CD8-positive, alpha-beta memory T cell (primary cell): ENCODE measurements at places on chromosomes 7 and 10.

DNA sequence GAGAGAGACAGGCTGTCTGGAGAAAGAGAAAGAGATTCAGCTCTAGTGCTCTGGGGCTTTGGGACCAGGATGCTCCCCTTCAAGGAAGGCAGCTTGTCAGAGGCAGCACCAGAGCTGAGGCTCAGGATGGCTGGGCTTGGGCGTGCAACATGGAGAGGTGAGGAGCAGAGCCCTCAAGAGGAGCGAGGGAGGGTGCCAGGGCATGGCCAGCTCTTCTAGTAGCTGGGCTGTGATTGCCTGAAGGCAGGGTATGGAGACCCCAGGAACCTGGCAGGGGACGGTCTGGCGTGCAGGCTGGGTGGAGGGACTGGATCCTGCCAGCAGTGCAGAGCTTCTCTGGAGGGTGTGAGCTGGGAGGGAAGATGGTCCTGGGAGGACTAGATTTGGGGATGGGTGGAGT lies 40.2 kb downstream of the ANTXRL start:
- DNase-seq: no peak

GRCh38 chr10:97547271-97547600 lies 25.3 kb upstream of the ANKRD2 start:
- no peak for DNase-seq

DNA sequence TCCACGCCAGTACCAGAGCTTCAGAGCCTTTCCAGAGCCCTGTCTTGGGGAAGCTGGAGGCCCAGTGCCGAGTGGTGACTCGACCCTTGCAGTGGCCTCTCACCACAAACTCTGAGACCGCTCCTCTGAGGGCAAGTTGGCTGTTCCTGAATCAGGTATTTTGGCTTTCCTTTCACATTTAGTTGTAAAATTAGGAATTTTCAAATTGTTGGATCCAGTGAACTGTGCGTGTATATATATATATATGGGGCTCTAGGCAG lies 128.7 kb upstream of the UNC5B start:
- no peak for DNase-seq

DNA sequence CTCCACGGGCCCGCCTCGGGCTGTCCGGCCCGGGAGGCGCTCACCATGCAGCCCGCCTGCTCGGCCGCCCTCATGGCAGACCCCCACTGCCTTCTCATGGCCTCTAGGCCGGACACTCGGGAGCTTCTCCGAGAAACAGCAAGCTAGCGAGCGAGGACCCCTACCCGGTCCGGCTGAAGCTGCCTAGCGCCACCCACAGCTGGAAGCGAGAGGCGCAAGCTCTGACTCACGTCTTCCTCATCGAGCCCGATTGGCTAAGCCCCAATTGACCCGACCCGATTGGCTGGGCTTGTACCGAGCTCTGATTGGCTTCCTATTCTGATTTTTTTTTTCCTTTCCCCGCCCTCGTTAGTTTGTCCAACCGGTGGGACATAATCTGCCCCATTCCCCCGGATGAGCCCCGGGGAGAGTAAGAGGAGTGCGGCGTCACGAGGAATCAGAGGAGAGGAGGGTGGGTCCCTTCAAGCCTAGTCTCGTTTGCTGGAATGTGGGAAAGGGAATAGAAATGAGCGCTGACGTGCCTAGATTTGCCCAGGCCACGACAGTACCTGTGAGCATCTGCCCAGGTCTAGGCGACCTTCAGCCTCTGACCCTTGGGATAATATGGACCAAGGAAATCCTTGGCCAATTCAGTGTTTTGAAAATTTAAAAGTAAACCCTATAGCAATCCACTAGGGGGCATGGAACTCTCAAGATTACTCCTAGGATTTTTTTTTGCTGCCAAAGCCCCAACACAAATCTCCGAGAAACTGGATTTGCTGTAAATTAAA lies at the start of gene TYSND1:
TSS of gene TYSND1 (minus strand) at position 212 of the 770 bp plus-strand sequence. CDS start at position 98, 114 bp downstream.
- DNase-seq: peak; percentile 94

DNA sequence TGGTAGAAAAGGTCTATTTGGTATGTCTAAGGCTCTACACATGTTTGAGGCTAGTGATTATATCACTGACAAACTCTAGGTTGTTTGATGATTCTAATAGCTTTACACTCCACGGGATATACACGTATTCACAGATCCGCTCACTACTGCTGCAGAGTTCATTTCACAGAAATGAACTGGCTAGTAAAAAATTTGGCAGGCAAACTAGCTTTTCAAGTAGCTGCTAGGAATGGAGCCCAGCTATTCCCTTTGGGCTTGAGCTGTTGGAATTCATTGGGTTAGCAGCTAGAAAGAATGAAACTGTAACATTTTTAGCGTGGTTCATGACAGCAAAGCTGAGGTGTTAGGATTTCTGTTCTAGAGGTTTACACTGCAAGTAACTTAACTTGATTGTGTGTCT lies 37.6 kb downstream of the R3HCC1L start:
- DNase-seq: no peak

- no peak for DNase-seq
These were observed 28.6 kb upstream of the TMEM178B start for GRCh38 chr7:141045126-141045841.

- no peak for DNase-seq
These were observed 100.2 kb upstream of the MPP7 start for GRCh38 chr10:28403090-28403489.

DNA sequence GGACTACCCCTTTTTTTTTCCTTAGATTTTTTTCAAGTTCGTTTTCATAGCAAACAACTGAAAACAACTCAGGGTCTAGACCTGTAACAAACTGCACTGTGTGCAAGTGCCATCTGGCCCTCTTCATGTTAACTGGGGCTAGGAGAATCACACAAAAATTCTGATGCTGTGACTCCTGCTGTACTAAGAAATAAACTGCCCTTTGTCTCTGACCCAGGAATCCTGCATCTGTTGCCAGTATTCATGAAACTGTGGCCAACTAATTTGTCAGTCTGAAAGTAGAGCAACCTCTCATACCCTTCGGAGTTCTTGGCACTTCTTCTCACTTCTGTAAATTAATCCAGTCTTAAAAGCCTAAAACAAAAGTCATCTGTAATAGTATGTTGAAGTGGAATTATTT lies 218.4 kb upstream of the PCDH15 start:
- DNase-seq: no peak

- no peak for DNase-seq
These were observed 27.9 kb downstream of the OGDH start for GRCh38 chr7:44634187-44634838.

DNA sequence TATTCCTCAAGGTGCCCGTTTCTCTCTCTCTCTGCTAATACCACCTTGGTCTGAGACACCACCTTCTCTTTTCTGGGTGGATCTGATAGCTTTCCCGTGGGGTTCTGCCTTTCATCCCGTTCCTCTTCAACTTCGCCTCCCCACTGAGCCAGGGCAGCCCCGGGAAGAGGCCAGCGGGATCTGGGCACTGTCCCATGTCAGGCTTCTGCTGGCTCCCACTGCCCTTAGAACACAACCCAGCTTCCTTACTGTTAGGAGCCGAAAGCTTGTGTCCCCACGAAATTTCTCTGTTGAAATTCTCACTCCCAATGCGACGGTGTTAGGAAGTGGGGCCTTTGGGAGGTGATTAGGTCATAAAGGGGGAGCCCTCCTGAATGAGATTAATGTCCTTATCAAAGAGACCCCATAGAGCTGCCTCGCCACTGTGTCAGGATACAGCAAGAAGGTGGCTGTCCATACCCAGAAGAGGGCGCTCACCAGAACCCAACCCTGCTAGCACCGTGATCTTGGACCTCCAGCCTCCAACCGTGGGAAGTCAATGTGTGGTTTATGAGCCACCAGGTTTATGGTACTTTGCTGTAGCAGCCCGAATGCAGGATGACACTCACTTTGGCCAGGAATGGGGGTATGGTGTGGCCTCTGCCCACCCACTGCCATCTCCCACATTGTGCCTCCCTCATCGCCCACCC lies 79.2 kb downstream of the CAMK1D start:
- DNase-seq: no peak

DNA sequence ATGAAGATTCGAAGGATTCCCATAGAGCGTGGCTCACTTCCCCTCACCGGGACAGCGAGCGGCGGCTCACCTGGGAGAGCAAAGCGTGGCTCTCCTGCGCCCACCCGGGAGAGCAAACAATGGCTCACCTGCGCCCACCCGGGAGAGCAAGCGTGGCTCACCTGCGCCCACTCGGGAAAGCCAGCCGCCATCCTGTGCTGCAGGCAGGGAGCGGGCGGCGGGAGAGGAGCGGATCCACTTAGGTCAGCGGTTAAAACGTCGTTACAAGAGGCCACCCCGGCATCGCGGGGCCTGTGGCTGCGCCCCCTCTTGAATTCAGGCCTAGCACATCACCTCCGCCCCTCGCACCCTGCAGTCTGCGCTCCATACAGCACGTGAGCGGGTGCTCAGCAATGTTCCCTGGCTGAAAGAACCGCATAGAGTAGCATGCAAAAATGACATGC lies 461 bp upstream of the FIGNL1 start:
- DNase-seq: no peak

GRCh38 chr7:45143616-45144015 lies 14.0 kb upstream of the RAMP3 start:
- DNase-seq: no peak

- no peak for DNase-seq
These were observed 92.7 kb downstream of the CCDC3 start for GRCh38 chr10:12908773-12909172.

GRCh38 chr7:4850262-4850795 lies 11.5 kb downstream of the PAPOLB start:
- no peak for DNase-seq

DNA sequence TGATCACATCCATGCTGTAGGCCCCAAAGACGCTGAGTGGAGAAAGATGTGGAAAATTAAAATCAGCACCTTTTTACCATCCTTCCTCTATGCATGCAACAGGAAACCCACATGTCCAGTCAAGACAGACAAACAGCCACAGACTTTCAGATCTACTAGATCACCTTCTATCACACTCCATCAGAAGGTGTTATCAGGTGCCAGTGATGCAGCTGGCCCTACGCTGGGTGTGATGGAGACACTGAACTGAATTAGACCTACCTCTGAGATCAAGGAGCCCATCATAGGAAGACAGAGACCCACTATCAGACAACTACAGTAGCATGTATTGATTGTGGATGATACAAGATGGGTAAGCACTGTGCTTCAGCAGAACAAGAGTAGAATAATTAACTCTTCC lies 15.5 kb downstream of the CYP3A4 start:
- DNase-seq: no peak

DNA sequence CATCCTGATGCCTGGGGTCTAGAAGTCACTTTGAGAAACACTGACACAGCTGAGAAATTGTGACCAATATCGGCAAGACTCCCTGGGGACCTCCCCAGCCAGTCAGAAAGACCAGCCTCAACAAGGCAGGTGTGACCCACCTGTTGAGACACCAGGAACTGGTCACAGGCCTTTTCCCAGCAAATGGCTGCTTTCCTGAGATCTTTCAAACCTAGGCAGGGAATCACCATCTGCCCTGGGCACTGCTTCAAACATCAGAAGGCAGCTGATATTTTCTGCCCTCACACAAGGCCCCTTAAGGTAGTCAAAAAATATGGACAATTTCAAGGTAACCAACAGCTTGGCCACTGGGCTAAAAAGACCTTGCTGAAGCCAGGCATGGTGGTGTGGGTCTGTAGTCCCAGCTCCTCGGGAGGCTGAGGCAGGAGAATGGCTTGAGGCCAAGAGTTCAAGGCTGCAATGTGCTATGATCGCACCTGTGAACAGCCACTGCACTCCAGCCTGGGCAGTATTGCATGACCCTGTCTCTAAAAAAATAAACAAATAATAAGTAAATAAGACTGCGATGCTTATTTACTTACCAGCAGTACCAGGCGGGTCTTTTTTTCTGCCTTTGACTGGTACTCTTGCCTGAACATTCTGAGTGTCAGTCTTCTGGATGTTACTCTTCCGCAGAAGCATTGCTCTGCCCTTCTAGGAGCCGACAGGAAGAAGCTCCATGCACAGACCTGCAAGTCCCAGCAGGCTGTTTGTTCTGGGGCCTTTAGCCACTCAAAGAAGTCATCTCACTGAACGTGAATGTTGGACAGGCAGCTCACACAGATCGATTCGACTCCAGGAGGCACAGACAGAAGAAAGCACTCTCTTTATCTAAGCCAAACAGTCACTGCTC lies 59.7 kb downstream of the SORBS1 start:
- DNase-seq: no peak

DNA sequence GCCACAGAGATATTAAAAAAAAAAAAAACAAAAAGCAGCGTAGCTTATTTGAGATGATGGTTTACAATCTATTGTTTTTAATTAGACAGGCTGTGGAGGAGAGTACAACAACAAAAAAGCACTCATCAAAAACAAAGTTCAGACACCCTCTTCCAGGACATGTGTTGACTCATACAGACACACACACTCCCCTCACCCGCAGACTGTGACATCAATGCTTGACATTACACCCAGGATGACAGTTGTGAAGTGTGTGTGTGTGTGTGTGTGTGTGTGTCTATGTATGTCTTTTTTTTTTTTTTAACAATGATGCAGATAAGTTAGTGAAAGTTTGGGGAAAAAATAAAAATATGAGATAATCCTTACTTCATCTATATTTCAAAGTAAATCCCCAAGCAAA lies 303.6 kb downstream of the GPAM start:
- no peak for DNase-seq

DNA sequence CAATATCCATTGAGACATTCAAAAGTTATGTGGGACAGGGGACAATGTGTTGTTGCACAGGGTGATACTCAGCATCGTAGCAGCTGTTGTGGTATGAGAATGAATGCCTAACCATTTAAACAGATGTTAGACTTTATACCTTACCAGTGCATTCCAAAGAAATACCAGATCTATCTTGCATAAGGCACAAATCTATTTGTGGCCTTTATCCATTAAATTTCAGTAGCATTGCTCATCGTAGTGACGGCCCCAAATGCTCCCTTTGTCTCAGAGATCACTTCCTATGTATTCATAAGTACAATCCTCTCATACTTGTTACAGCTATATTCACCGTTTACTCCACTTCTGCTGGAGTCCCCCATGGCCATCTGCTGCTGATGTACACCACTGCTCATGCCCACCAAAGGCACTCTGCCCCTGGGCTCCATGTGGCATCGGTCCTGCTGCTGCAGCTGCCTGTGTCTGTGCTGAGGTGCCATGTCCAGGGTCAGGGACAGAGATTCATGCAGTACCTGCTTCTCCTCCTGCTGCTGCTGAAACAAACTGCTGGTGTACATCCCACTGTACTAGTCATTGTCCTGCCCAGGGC lies 96.3 kb downstream of the CPED1 start:
- no peak for DNase-seq

DNA sequence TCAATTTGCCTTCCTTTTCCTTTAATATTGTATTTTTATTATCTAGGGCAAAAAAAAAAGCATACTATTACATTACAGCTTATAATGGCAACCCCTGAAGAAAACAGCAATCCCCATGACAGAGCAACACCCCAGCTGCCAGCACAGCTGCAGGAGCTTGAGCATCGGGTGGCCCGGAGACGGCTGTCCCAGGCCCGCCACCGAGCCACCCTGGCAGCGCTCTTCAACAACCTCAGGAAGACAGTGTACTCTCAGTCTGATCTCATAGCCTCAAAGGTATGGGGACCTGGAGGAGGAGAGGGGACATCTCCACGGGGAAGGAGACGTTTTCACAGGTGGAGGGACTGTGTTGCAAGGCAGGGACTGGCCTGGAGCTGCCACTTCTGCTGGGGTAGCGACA lies 6.8 kb downstream of the STRA8 start:
- no peak for DNase-seq
